ENCODE measurements at places on chromosomes 5 and 9. TPM values are rescaled to one million over a fixed set of nuclear protein-coding genes. Genes with fewer than 3 reads are reported as not detected.

The NME5 gene
- total RNA-seq: not detected

The PTGES gene
- total RNA-seq: 12.4 TPM

The PRRT1B gene
- not detected for total RNA-seq

The PCDHA8 gene
- total RNA-seq: 0.13 TPM

The MVB12B gene
- 5.5 TPM for total RNA-seq

The TAS2R1 gene
- total RNA-seq: not detected

The PCDHGB3 gene
- total RNA-seq: 13.2 TPM

The HEMGN gene
- total RNA-seq: 1.1 TPM

The FUBP3 gene
- 29.7 TPM for total RNA-seq

The TERT gene
- not detected for total RNA-seq

The ENTPD2 gene
- 0.28 TPM for total RNA-seq

The LVRN gene
- total RNA-seq: 15.1 TPM

The TRPM3 gene
- total RNA-seq: 0.60 TPM

The HCN1 gene
- 0.09 TPM for total RNA-seq

The HTR1A gene
- not detected for total RNA-seq

The IL4 gene
- not detected for total RNA-seq

The CDH6 gene
- 8.8 TPM for total RNA-seq

The SLC34A3 gene
- total RNA-seq: not detected

The C7 gene
- total RNA-seq: 788 TPM

The SHISAL2B gene
- 2.1 TPM for total RNA-seq

The HTR4 gene
- total RNA-seq: not detected

The WDR38 gene
- not detected for total RNA-seq

The DMGDH gene
- total RNA-seq: 4.6 TPM

The KCNV2 gene
- not detected for total RNA-seq

The FBN2 gene
- 0.63 TPM for total RNA-seq

The GADD45G gene
- 17.3 TPM for total RNA-seq

The TRAF2 gene
- total RNA-seq: 9.1 TPM

The FAM200C gene
- 0.84 TPM for total RNA-seq

The ZDHHC11B gene
- total RNA-seq: 1.8 TPM

The NDST1 gene
- 80.9 TPM for total RNA-seq

The BTNL3 gene
- 0.24 TPM for total RNA-seq

The TAL2 gene
- not detected for total RNA-seq

The DIRAS2 gene
- total RNA-seq: not detected

The PCDHA9 gene
- 0.79 TPM for total RNA-seq

The KCNN2 gene
- not detected for total RNA-seq

The FBXO10 gene
- 16.2 TPM for total RNA-seq

The NIPAL4 gene
- 0.63 TPM for total RNA-seq

The QRFP gene
- not detected for total RNA-seq

The ENHO gene
- not detected for total RNA-seq

The SPATA31E1 gene
- not detected for total RNA-seq

The HAVCR2 gene
- total RNA-seq: 84.9 TPM

The CDC23 gene
- total RNA-seq: 15.8 TPM

The SLC36A2 gene
- total RNA-seq: not detected
